ENCODE measurements at places on chromosomes 4 and X.

GRCh38 chrX:69065451-69065850 lies 99.8 kb downstream of the PJA1 start:
- DNase-seq, result no peak

GRCh38 chrX:151687635-151688034 lies 7.6 kb upstream of the PRRG3 start:
- DNase-seq, result no peak

GRCh38 chr4:138405466-138405891 lies 163.3 kb upstream of the SLC7A11 start:
- peak; percentile 19 for DNase-seq

- DNase-seq, result no peak
Measured at GRCh38 chrX:72255445-72255844, 16.6 kb upstream of the ERCC6L start.

DNA sequence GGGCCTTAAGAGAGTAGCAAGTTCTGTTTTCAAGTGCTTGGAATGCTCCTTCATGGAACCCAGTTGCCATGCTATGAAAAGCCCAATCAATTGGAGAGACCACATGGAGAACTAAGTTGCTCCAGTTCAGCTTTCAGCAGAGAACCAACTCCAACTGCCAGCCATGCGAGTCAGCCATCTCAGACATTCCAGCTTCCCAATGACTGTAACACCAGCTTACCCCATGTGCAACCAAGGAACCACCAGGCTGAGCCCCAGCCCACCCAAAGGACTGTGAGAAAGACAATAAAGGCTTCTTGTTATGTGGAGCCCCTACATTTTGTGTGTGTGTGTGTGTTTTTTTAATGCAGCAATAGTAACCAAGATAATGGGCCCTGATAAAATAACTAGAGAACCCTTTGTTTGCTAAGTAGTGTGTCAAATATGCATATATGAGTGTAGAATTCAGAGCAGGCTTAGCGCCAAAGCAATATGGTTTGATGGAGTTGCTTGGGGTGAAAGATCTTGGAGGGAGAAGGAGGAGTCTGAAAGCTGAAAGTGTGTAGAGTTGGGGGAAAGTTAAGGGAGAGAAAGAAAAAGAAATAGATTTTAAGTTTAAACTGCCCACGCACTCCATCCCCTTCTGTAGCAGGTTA lies 35.0 kb upstream of the CCKAR start:
- DNase-seq, result peak; percentile 67

GRCh38 chrX:23811656-23812055 lies 28.7 kb downstream of the SAT1 start:
- DNase-seq, result no peak

DNA sequence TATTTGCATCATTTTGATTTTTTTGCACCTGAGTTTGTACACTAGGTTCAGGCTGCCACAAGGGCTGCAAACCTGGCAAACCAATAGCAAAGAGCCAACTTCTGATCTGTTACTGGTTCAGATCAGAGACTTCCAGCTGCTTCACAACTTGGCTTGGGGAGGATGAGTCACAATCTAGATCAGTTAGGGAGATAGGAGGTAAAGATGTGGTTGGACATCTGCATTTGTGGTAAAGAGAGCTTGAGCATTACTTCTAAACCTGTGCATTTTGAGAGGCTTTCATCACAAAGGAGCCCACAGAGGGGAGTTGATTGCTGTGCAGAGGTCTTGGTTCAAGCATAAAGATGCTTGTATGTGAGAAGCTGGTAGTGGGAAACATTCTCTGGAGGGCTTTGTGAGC lies 34.5 kb downstream of the LINC00632 start:
- DNase-seq, result no peak

DNA sequence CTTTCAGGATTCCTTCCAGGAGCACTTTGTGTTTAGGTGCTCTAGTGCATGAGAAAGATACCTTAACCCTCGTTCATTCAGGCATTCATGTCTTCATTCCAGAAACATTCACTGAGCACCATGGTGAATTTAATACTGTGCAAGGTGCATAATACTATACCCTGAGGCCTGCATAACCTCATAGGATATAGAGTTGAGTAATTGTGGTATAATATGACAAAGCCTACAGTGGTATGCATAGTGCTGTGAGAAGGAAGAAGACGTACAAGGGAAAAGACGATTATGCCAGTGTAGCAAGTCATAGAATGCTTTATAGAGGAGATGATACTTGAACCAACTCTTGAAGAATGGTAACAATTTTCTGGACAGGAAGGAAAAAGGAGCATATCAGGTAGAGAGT lies 34.3 kb downstream of the MTM1 start:
- DNase-seq, result no peak

DNA sequence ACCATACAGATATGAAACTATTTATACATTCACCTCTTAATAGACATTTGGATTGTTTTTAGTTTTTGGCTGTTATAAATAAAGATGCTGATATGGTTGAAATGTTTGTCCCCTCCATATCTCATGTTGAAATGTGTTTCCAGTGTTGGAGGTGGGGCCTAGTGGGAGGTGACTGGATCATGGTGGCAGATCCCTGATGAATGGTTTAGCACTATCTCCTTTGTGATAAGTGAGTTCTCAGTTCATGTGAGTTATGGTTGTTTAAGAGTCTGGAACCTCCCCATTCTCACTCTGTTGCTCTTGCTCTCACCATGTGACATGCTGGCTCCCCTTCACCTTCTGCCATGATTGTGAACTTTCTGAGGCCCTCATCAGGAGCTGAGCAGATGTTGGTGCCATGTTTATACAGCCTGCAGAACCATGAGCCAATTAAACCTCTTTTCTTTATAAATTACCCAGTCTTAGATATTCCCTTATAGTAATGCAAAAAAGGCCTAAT lies 12.2 kb upstream of the CLGN start:
- no peak for DNase-seq

GRCh38 chr4:38832206-38832605 lies 24.4 kb downstream of the TLR6 start:
- DNase-seq, result no peak

DNA sequence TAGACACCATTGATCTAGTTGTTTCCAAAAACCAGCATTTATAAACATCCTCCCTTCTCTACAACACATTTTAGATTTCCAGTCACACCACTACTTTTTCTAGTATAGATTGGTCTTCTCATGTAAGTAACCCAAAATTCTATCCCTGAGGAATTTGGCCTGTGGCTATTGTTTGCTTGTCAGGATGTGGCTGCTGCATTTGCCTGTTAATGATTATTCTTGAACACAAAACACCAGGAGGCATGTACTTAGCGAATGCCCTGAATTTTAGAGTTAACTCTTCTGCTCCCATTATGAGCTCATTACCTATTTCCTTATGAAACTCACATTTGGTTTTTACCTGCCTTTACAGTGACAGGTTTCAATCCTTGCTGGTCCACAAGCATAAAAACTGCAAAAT lies 102.0 kb upstream of the FSTL5 start:
- DNase-seq, result no peak

- DNase-seq, result no peak
Measured at GRCh38 chr4:97142893-97143292, 1000.4 kb downstream of the STPG2 start.

DNA sequence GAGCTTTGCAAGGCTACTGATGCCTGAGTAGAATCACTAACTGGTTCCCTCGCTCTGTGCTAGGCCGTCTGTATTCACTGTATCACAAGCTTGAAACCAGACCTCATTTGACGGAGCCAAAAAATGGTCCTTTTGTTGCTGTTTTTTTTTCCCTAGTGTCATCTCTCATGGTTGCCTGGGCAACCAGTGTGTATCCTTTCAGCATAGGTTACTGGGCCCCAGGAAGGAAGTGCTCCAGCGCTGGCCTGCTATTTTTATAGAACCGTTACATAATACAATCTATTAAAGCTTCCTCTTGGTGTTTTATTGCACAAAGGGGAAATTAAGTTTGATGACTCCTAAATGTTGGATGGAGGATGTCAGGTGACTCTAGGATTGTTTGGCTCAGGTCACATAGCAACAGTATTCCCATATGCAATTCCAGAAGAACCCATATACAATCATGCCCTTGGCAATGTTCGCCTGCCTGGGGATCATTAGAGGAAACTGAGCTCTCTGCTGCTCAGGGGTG lies 220.4 kb downstream of the SPRY1 start:
- DNase-seq, result no peak

GRCh38 chr4:24849756-24850155 lies 54.4 kb downstream of the SOD3 start:
- no peak for DNase-seq

GRCh38 chrX:71111141-71111843 lies at the start of gene IL2RG:
Gene IL2RG, minus strand, starts transcription at chrX:71111577. Its CDS starts 38 bp downstream, at chrX:71111539.
- DNase-seq, result no peak

- no peak for DNase-seq
Measured at GRCh38 chr4:70783096-70783495, 56.6 kb downstream of the GRSF1 start.

DNA sequence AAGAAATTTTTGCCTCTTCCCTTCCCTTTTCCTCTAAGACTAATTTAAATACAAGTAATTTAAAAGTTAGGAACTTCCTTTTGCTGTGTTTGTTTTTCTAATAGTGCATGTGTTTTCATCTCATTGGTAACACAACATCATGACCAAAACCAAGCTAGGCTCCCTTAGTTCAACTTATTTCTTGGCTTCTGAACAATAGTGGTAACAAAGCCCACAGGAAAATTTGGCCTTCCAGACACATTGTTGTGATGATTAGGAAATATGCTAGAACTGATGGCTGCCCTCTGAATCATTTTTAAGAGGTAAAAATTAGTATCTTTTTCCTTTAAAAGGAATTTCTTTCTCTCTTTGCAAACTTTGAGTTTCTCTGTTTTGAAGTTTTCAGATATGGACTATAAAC lies 25.5 kb upstream of the TEC start:
- DNase-seq, result no peak

- DNase-seq, result no peak
Measured at GRCh38 chrX:19799319-19800182, 87.8 kb downstream of the SH3KBP1 start.

GRCh38 chrX:80021621-80022020 lies 7.1 kb downstream of the TBX22 start:
- DNase-seq, result no peak

GRCh38 chr4:52780617-52781354 lies 29.6 kb upstream of the ERVMER34-1 start:
- no peak for DNase-seq

- peak; percentile 38 for DNase-seq
Measured at GRCh38 chr4:153222707-153223426, 18.6 kb downstream of the TRIM2 start.

DNA sequence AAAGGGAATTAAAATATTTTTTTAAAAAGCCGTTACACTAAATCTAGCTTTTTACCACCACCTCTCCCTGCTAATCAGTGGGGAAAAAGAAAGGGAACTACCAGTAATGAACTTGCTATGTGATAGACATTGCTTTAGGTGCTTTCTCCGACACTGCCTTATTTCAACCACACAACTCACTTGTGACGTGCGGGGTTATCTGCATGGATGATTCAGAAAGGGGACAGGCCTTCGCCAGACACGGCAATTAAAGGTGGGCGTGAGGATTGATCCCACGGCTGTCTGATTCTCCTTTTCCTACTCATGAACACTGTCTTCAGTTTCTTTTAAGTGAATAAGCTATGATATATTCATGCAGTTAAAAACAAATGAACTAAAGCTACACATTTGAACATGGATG lies 882 bp upstream of the CXCR3 start:
- no peak for DNase-seq

GRCh38 chr4:161894493-161895167 lies 269.2 kb downstream of the FSTL5 start:
- DNase-seq, result no peak

- DNase-seq, result no peak
Measured at GRCh38 chr4:7067126-7067451, 775 bp downstream of the GRPEL1 start.

GRCh38 chrX:42524379-42524778 lies 253.6 kb downstream of the PPP1R2C start:
- DNase-seq, result peak; percentile 67

DNA sequence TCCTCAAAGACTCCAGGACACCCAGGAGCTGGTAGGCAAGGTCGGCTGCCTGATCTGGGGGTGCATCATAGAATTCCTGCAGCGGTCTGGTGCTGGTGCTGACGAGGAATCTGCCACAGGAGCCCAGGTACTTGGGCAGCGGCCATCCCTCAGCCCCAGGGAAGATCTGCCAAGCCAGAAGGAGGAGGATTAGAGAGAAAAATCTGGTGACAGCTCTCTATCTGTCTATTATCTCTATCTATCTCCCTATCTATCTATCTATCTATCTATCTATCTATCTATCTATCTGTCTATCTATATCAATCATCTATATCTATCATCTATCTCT lies 46.7 kb downstream of the DIPK2B start:
- no peak for DNase-seq

DNA sequence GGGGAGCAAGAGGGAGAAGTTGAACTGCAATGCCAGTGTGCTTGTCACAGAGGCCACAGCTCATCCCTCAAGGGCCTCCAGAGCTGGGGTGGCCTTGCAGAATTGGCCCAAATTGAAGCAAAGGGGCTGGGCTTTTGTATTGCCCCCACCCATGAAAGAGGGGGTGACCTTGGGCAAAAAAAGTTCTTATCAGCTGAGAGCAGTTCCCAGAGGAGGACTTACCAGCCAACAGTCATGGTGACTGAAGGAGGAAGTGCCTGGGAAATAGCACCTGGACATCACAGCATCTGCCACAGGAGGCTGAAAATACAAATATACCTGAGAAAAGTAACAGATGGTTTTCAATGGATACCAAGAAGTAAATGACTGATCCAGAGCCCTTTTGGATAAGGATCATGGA lies 262.4 kb downstream of the MID1IP1 start:
- no peak for DNase-seq

DNA sequence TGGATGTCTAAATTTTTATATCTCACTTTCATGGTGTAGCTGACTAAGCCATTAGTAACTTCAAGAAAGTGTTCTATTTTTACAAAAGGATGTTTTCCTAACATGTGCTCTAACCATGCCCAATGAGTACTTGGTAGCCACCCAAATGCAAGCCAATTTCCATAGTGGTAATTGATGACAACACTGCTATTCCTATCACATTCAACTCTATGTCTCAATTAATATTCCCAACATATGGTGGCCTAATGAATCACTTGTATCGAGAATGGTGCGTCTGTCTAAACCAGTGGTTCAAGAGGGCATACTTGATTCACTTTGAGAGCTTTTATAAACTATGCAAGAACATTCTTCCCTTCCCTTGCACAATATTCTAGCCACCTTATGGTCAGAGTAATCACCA lies 112.9 kb upstream of the GPRIN3 start:
- no peak for DNase-seq

GRCh38 chr4:27059446-27059845 lies 198.8 kb downstream of the STIM2 start:
- no peak for DNase-seq

DNA sequence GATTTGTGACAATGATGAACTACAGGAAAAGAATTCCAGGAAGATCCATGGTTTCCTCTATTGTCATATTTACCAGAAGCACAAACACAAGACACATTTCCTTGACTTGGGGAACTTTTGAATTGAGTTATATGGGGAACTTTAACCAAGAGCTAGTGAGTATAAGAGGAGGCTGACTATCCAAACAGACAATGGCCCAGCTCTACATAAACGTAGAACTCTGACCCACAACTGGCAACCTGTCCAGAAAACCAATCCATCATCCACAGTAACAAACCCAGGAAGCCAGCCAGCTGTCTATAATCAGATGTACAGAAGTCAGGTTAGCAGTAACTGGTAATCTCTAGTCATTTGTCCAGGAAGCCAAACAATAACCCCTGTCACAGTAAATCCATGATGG lies 167.0 kb upstream of the CPEB2 start:
- DNase-seq, result no peak

- no peak for DNase-seq
Measured at GRCh38 chrX:144901521-144901920, 345.8 kb upstream of the SPANXN1 start.

All from ACHN (cell line).